Fibroblast of skin of left biceps (primary cell): ENCODE measurements at places on chromosomes 3 and 15.

DNA sequence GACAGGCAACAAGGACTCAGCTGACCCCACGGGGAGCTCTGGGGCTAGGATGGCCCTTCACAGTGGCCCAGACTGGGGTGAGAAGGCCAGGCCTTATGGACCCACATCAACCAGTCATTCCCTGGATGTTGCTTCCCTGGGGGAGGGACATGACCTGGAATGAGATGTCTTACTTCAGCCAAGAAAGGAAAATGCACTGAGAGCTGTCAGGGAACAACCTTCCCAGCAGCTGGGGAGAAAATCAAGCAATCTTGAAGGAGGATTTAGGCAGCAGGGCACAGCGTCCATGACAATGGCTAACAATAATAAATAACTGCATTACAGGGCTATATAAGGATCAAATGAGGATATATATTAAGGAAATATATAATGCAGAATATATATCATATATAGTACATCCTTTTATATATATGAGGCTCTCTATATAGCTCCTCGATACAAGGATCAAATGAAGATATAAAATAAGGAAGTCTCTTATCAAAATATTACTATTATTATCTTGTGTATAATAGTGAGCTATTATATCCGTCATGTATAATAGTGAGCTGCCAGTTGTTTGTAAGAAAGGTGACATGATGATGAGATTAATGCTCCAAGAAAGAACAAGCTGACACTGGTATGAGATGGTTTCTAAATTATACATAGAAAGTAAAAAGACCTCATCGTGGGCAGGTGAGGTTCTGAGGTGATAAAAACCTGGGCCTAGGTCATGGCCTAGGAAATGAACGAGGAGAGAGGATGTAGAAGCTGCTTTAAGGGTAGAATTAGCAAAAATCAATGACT, 117.8 kb upstream of the LIPC start:
- DNase-seq, result no peak

GRCh38 chr3:43434431-43434830, 148.1 kb downstream of the SNRK start:
- no peak for DNase-seq

DNA sequence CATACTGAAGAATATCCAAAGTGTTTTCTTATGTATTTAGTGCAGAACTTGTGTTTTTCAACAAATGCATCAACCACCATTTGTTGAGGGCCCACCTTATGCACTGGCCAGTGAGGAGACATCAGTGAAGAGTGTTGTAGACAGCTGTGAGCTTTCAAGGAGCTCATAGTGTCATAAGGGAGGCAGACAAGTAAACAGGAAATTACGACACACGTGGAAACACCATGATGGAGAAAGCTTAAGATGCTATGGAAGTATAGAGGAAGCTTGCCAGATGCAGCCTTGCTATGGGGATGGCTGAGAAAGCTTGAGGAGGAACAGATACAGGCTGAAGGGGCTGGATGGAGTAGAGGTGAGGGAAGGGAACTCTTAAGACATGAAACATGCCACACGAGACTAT, 50.8 kb upstream of the PSMD6 start:
- no peak for DNase-seq

DNA sequence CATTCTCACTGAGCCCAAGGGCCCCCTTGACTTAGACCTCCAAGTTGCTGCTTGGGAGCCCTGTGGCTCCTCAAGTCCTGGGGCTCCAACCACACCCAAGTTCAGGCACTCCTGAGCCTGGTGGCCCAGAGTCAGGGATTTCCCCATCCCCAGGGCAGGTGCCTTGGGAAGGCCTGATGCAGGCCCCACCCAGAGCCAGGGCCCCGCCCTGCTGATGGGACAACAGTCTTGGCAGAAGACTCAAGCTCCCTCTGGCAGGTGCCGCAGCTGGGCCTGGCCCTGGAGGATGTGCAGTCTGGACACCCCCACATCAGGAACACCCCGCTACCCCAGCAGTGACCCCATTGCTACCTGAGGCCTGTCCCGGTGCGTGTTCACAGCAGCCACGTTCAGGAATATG, 17.7 kb upstream of the SHISA5 start:
- DNase-seq, result no peak
